HFFc6 (cell line): ENCODE measurements at places on chromosomes 3 and 15. TPM values are rescaled to one million over a fixed set of nuclear protein-coding genes. Genes with fewer than 3 reads are reported as not detected.

GRCh38 chr3:158569794-158570193 is 1.2 kb upstream of the MLF1 start:
- no peak for DNase-seq

DNA sequence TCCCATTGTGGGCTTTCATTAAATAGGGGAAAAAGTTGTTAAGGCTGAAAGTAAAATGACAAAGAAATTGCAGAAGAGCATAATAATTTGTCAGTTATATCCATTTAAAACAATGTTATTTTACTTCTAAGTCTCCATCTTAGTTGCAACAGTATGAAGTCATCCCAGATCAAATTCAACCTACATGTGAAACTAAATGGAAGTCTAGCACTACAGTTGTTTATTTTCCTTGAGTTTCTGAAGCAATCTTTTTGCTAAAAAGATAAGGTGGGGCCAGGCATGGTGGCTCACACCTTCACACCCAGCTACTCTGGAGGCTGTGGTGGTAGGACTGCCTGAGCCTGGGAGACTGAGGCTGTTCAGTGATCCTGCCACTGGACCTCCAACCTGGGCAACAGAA is 80.2 kb downstream of the DPH6 start:
- DNase-seq = no peak

Gene MUC20
- total RNA-seq = 0.14 TPM in 1 of 3 replicates, not detected in the others

Gene CCDC39
- total RNA-seq = not detected in 2 replicates

- DNase-seq = no peak
These were observed 662.3 kb downstream of the NR2F2 start for GRCh38 chr15:96992817-96993216.

- no peak for DNase-seq
These were observed 32.4 kb upstream of the SNX4 start for GRCh38 chr3:125552401-125552800.

DNA sequence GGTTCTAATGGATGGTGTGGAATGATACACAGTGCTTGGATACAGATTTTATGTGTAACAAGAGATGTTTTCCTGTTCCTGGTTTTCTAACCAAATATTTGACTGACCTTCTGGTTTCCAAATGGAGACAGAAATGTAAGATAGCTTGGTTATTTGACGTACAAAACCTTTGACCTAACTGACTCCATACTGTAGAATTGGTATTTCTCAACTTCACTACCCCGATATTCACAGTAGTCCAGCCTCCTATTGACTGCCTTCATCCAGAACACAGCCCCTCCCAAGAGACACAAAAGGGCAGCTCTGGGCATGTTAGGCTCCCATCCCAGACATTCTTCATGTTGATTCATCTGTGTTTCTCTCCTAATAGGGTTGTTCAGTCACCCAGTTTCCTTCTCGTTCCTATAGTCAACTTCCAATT is 33.4 kb downstream of the MYO1E start:
- DNase-seq = peak; percentile 64

Gene CAPN3
- total RNA-seq = 1.3 to 2.4 TPM (median 1.5 TPM) in 3 replicates

Gene SLC2A2
- total RNA-seq = not detected in 2 replicates

DNA sequence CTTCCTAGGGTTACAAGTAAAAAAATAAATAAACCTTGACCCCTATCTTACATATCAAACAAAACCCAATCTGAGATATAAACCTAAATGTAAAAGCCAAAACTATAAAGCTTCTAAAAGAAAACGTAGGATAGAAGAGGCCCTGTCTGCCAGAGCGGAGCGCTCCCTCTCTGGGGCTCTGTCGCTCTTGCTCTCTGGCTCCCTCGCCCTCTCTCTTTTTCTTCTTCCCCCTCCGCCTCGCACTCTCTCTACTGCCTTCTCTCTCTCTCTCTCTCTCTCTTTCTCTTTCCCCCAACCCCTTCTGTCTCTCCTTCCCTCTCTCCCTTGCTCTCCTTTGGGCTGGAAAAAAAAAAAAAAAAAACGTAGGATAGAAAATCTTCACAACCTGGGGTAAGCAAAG is 21.6 kb downstream of the RYK start:
- DNase-seq = no peak

Gene LRRC3B
- total RNA-seq = not detected in 3 replicates

Gene PLA2G4F
- not detected in 2 replicates for total RNA-seq

GRCh38 chr15:94164202-94164807 is 67.1 kb upstream of the MCTP2 start:
- DNase-seq = peak; percentile 50
